DMS 273 treated with DMSO at 0.1 percent for 48 hours (cell line): ENCODE measurements at places on chromosomes 11 and 22.
A peak's percentile ranks its signal among the peaks of the same experiment; 100 is the strongest.

DNA sequence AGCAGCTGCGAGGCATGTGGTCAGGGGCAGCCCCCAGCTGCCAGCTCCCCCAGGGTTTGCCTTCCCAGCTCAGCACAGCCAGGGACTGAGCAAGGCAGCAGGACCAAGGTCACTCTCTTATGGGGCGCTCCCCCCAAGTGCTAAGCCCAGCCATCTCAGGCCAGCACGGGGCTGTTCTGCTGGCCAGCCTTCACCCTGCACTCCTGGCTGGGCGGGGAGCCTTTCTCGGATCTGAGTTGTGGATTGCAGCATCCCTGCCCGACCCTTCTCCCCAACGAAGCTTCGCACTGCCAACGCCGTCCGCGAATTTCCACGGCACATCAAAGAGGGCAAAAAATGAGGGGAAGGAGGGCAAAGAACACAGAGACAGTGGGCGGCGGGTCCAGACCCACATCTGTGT is 42.5 kb upstream of the GAL start:
- DNase-seq: no peak

- DNase-seq: no peak
Observed at GRCh38 chr22:49705216-49705971, 122.3 kb downstream of the BRD1 start.

DNA sequence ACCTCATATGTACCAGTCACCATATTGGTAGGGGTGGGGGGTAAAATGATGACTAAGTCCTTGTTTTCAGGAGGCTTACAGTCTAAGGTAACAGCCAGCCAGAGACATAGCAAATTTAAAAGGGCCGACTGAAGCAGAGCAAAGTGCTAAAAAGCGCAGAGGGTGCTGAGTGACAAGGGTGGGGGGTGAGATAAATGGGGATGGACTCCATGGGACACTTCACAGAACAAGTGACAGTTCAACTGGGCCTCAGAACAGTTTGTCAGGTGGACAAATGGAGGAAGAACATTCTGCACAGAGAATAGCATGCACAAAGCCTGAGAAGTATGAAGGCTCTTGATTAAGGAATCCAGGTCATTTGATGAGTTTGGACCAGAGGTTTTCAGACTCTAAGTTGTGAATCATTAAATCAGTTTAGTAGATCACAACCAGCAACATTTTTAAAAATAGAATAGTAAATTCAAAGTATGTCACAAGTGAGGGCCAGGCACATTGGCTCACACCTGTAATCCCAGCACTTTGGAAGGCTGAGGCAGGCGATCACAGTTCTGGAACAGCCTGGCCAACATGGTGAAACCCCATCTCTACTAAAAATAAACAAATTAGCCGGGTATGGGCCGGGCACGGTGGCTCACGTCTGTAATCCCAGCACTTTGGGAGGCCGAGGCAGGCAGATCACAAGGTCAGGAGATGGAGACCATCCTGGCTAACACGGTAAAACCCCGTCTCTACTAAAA is 14.0 kb downstream of the BBS1 start:
- no peak for DNase-seq

- DNase-seq: no peak
Observed at GRCh38 chr11:94557421-94557820, 9.7 kb upstream of the PIWIL4 start.

GRCh38 chr11:41414771-41415440 is 44.5 kb downstream of the LRRC4C start:
- DNase-seq: no peak

DNA sequence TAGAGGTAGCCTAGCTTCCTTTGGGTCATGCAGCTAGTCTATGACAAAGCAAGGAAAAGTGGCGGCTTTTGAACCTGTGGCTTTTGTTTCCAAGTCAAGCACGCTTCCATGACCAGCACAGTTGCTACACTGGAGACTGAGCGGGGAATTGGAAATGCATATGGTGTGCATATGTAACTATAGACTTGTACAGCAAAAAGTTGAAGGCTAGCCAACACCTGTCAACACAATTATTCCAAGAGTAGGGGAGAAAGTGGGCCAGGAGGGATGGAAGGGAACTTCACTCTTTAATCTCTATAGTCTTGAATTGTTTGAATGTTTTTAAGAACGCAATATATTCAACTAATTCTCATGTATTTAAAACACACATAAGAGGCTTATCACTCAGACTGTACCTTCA is 218.5 kb upstream of the CADM1 start:
- DNase-seq: peak; percentile 4

DNA sequence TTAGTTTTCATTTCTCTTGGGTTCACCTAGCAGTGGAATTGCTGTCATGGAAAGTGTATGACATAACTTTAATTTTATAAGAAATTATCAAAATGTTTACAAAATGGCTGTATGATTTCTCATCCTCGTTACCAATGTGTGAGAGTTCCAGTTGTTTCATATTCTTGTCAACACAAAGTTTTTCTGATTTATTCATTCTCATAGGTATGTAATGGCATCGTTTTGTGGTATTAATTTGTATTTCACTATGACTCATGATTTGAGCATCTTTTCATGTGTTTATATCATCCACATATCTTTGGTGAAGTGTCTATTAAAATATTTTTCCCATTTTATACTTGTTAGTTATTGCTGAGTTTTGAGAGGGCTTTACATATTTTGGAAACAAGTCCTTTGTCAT is 5.5 kb downstream of the FAM111B start:
- no peak for DNase-seq

DNA sequence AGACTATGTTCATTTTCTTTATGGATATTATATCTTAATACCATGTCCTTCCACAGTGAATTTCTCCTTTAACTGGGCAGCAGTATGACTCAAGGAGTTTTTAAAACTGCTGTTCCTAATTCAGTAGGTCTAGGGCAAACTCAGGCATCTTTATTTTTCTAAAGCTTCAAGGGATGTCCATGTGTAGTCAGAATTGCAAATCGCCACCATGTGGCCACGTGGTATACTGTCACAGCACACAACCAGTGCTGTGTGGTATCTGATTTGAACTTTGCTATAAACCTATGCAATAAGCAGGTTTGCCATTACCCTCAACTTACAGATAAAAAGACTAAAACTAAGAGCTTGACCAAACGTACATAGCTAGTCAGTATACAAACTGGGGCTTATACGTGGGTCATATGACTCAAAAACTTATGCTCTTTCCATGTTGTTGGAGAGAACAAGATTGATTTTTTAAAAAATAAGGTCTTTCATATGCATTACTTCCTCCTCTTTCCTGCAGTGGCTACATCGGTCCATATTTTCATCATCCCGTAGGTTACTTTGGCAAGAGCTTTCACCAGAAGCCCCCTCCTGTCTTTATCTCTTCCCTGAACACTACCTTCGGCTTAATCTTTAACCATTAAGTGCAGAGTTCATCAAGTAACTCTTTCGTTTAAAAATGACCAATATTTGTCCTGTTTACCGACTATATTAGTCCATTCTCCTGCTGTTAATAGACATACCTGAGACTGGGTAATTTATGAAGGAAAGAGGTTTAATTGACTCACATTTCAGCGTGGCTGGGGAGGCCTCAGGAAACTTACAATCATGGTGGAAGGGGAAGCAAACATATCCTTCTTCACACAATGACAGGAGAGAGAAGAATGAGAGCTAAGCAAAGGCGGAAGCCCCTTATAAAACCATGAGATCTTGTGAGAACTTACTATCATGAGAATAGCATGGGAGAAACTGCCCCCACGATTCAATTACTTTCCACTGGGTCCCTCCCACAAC is 8.0 kb upstream of the HTATIP2 start:
- no peak for DNase-seq

DNA sequence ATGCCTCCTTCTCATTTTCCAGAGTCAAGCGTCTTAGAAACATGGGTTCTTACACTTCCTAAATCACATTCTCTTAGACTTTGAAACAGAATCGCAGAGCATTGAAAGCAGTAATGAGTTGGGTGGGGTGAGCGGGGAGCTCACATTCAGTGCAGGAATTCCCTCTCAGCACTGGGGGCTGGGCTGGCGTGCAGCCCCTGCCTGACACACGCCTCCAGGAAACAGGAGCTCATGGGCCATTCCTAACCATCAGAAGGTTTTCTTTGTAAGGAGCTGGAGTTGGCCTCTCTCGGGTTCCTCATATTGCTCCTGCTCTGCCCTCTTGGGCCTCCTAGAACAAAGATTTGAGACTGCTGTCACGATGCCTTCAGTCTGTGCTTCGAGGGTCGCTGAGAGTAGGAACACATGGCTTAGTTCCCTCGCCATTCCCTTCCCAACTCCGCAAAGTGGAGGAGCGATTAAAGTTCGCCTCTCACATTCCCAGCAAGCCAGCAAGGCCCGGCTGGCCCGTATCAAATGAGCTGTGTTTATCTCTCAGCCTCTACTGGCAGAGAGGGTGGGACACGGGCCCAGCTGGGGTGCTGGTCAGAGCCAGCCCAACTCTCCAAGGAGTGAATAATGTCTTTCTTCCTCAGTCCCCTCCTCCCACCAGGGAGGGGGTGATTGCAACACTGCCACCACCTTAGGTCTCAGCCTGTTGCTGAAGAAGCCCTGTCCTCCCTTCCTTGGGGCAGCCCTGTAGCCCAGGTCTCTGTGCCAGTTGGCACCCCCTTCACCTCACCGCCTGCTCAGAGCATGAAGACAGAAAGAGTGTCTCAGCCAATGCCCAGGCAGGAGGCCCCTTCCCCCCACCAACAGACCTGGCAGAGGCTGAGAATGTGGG is 10.4 kb downstream of the CHRDL2 start:
- DNase-seq: no peak

DNA sequence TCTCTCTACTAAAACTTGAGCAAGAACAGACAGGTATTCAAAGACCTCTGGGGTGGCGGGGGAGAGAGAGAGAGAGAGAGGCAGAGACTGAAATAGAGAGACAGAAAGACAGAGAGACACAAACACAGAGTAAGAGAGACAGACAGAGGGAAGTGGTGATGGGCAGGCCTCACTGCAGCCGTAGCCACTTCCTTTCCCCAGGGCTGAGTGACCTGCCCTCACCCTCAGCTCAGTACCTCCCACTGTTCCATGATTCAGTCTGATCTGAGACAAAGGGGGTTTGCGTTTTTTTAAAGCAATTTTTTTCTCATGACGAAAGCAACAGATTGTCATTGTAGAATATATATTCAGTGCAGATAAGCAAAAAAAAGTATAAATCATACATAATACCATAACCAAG is 607.9 kb upstream of the B3GAT1 start:
- no peak for DNase-seq

DNA sequence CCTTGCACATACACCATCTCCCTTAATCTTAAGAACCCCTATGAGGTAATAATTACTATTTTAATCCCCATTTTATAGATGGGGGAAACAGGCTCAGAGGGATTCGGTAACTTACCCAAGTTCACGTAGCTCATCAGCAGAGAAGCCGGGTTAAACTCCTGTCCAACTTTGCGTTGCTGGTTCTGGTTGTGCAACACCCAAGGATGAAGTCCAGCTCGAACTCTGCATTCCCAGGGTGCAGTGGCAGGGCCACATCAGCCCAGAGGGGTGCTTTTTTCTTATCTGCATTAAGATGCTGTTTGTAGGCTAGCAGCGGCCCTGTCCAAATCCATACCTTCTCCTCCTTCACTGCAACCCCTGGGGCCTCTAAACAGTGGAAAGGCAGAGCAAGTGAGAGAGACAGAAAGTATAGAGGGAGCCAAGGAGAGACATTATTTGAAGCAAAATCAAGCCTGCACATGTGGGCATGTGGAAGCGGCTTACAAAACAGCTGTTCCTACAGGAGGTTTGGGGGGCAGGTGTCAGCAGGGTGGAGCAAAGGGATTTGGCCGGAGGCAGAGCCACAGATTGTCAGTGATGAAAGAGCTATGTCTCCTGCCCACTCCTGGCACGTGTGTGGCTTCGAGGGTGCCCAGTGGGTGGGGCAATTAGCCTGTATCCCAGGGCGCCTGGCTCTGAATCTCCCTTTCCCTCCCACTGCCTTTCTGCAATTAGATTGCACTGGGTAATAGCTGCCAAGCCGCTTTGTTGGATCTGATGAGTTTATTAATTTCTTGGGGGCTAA is 129.5 kb upstream of the TBCEL start:
- DNase-seq: peak; percentile 15

DNA sequence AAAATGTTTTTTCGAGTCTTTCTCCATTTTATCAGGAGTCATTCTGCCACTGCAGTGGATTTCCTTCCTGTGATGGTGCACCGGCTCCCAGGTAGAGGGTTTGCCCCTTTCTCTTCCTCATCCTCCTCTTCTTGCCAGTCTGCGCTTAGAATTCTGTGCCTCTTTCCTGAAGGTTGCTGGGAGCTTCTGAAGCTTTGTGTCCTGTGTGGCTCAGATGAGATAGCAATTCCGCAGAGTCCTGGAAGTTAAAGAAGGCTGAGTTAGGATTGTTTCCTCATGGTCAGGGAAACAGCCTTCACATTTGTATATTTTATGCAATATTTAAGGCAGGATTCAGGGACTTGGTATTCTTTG is 264 bp downstream of the BCO2 start:
- no peak for DNase-seq

- DNase-seq: no peak
Observed at GRCh38 chr22:44622147-44622427, 79.9 kb upstream of the PRR5 start.

DNA sequence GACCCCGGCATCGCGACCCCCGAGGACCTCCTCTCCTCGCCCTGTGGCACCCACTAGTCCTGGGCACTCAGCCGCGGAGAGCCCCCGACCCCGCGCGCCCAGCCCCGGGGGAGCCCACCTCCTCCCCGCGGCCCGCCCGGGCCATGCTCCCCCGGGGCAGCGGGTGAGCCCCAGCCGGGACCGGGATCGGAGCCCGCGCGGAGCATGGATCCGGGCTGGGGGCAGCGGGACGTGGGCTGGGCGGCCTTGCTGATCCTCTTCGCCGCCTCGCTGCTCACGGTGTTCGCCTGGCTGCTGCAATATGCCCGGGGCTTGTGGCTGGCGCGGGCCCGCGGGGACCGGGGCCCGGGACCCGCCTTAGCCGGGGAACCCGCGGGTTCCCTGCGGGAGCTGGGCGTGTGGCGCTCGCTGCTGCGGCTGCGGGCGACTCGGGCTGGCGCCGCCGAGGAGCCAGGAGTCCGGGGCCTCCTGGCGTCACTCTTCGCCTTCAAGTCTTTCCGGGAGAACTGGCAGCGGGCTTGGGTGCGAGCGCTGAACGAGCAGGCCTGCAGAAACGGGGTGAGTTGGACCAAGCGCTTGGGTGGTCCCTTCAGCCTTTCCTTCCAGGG is 498 bp downstream of the C2CD2L start:
- no peak for DNase-seq

GRCh38 chr11:73100578-73100977 is 41.5 kb downstream of the FCHSD2 start:
- no peak for DNase-seq

DNA sequence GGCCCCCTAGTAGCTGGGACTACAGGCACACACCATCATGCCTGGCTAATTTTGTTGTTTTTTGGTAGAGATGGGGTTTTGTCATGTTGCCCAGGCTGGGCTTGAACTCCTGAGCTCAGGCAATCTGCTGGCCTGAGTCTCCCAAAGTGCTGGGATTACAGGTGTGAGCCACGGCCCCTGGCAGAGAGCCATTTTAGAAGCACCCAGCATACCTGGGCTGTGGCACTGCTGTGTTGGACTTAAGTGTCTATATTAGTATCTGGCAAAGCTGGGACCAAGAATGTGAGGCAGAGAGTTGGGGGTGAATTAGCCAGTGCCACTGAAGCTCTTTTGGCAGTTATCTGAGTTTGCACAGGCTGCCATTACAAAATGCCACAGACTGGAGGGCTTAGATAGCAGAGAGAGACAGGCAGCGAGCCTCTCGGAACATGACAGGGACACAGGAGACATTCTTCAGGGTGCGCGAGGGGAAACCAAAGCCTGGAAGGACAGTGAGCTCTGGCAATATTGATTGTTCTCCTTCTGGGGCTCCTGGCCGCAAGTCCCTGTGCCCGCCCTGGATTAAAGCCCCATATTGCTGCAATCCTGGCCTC is 87.7 kb upstream of the ALX4 start:
- DNase-seq: no peak
